ENCODE measurements at places on chromosomes 4 and X.

DNA sequence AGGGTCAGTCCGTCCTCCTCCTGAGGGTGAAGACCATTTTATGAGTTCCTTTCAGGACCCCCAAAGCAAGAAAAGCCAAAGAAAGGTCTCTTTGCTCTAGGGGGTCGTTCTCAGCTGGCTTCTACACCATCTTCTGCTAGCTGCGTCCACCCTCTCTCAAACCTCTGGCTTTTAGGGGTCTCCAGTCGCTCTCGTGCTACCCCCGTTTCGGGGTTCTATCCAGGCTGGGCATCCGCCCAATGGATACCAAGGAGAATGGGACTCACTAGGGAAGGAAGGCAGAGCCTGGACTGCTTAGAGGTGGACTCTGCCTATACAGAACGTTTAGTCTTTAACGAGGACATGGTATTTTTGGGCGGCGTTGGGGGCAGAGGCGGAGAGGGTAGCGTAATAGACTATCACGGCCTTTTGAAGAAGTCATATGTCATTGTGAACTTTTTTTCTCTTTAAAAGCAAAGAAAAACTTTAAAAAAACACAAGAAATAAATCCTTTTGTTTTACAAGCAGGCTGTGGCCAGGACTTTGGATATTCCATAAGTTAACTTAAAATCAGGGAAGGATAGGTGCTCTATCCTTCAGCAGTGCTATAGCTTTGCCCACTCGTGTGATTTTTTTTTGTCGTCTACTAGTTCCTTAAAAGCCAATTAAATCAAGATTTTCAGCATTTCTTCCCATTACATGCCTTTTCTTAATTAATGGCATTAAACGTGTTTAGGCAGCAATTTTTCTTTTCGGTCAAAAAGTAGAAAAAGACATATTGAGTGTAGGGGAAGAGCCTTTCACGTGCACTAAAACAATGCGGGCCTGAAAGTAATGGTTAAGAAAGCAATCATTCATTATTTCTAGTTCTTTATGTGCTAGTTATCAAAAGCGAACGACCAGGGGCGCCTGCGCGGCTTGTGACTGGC lies 7.2 kb upstream of the PITX2 start:
- no peak for DNase-seq

DNA sequence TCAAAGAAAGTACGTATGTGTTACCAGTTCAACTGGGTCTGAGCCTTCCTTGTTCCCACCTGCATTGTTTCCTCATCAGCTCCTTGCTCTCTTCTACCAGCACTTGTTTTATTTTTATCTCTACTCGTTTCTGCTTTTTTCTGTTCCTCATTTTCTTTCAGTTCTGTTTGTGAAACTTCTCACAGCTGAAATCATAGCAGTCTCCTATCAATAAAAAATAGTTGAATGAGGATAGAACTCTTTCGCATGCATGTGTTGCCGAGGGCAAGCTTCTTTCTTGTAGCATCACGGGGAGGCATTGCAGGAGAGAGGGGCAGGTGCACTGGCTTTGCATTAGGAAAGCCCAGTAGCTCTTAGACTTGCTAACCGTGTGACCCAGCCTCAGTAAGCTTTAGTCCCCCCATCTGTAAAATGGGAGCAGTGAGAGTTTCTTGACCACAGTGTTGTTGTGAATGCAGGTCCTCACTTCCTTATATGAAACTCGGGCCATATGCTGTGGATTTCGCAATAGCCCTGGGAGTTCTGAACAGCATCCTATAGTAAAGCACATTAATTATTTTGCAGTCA lies 24.7 kb downstream of the OFD1 start:
- DNase-seq: no peak

DNA sequence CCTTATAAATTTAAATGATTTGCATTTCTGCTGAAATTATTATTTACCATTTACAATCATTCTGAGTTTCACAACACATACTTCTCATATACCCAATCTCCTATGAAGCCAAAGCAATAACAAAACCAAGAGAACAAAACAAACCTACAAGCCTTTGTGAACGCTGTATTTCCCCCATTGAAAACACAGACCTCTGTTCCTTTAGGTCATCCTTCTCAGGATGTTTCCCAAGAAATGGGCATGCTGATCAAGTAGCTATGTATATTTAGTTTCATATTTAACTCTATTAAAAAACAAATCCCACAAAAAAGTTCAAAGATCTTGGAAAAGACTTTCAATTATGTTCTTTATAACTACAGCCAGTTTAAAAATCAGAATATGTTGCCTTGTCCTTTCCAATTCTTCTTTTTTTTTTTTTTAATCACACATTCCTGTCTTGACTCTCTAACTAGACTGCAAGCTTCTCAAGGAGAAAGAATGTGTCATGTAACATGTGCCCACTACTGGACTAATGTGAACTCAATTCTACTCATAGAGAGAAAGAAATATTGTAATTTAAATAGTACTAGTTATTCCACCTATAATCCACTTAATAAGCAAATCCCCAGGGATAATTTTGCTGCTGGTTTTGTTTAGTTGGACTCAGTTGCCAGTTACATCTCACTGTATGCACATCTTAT lies 84.3 kb upstream of the PRSS48 start:
- DNase-seq: no peak

- no peak for DNase-seq
Observed at GRCh38 chrX:43813898-43814297, 68.4 kb downstream of the MAOB start.

GRCh38 chr4:175127314-175127713 lies 209.2 kb downstream of the ADAM29 start:
- DNase-seq: no peak

- peak; percentile 42 for DNase-seq
Observed at GRCh38 chr4:154928640-154929257, 147.7 kb downstream of the RBM46 start.

DNA sequence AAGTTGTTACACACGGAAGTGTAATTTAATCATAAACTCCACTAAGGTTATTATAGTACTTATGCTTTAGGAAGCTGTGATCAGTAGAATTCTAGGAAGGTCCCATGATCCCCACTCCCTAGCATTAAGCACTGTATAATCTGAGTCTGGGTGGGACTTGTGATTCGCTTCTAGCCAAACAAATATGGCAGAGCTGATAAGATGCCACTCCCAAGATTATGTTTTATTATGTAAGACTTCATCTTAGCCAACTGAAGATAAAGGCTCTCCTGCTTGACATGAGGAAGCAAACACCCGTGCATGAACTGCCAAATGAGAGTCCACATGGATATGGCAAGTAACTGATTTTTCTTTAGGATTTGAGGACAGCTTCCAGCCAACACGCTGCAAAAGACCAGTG lies 186.4 kb upstream of the NDST3 start:
- DNase-seq: no peak

- no peak for DNase-seq
Observed at GRCh38 chrX:96792047-96792446, 91.7 kb upstream of the RPA4 start.

DNA sequence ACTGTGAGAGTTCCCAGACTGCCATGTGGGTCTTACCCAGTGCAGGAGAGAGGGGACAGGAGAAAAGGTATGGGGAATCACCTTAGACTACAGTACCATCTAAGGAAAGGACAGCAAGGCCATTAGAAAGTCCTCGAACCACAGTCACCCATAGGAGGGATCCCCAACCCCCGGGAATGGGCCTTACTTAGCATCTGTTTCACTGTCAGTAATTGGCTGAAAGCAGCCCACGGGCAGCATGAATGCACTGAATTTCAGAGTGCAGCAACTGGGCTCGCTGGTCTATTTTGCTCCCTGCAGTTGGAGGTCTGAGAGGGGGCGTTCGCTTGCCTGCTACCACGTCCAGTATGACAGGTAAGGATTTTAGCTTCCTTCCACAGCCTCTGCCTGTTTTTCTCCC lies 50.4 kb upstream of the KLHL8 start:
- DNase-seq: no peak

DNA sequence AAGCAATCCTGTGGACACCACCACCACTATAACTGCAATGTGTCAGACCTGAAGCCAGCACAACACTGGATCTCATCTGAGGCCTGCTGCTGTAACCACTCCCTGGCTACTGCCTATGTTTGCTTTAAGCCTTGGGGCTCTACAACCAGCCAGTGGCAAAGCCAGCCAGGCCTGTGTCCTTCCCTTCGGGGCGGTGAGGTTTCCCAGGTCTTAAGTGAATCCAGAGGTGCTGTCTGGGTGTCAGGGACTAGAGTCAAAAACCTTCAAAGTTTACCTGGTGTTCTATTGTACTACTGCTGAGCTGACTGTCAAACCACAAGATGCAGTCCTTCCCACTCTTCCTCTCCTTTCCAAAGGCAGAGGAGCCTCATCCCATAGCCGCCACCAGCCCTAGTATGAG lies 750.5 kb downstream of the FAM133A start:
- DNase-seq: no peak

DNA sequence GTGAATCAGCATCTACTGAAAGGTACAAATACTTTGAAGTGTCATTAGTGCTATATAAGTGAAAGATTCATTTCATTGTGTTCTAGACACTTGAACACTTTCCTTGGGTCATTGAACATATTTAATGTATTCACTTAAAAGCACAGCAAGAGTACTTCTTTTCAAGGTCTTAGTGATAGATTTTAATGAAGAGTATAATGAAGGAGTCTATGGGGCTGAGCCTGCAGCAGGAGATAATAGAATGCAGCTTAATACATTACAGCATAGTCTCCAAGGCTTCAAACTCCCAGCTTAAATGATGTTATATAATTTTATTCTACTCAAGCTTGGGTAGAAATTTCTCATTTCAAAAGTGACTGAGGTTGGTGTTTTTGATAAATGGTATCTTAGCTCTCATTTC lies 66.1 kb upstream of the VEGFC start:
- DNase-seq: no peak

- no peak for DNase-seq
Observed at GRCh38 chr4:125677665-125678307, 363.0 kb downstream of the FAT4 start.

DNA sequence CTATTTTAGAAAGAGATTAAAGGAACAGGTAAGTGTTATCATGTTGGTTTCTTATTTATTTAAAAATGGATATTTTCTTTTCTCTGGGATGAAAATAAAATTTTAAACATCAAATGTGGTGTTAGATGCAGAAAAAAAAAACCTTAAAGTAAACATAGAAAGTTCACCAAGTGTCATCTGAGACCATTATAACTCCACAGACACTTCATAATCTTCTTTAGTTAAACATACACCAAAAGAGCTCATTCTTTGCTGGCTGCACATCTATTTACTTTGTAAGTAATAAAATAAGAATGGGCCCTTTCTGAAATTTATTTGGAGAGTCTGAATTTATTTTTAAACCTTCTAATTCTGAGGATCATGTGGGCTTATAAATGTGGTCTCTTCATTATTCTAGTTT lies 460.7 kb upstream of the CTSO start:
- DNase-seq: no peak

DNA sequence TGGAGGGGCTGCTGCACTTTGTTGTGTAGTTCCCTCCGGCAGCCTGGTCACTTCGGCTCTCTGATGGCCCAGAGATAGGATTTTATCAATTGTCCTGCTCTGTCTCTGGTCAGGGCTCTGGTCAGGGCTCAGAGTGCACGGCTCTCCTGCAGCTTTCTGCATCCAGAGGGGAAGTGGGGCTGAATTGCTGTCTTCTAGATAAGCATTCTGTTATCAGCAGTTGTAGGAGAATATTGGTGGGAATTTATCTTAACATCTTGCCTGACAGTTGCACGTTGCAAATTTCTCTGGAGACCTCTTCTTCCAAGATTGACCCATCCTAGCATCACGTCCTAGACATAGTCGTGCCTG lies 62.8 kb downstream of the FAM193A start:
- no peak for DNase-seq

DNA sequence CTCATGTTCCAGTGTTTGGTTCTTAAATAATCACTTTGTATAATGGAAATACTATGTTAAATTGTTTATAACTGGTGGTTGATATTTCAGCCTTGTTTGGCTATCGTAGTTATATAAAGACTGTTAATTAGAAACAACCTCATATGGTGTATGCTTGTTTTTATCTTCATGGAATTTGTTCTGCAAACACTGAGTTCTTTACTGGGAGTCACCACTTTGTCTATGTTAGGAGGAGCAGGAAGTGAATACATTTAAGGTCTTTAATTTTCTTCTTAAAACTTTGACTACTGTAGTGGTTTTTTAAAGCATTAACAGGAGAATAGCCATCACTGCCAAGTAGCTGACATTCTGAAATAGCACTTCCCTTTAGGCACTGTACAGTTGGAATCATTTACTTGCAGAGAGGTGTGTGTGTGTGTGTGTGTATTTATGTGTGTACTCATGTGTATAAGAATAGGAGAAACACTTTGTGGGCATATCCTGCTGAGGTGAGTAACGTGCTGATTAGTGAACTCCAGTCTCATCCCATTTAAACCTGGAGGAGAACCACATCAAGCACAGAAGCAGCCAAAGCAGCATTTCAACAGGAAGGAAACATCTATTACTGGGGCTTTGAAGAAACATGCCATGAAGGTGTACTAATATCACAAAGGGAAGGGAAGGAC lies 37.8 kb downstream of the TET2 start:
- DNase-seq: no peak

- no peak for DNase-seq
Observed at GRCh38 chr4:13701937-13702446, 74.5 kb upstream of the BOD1L1 start.

- DNase-seq: no peak
Observed at GRCh38 chr4:89863533-89863932, 26.6 kb upstream of the SNCA start.

GRCh38 chr4:169226565-169226964 lies 44.2 kb downstream of the SH3RF1 start:
- DNase-seq: no peak

DNA sequence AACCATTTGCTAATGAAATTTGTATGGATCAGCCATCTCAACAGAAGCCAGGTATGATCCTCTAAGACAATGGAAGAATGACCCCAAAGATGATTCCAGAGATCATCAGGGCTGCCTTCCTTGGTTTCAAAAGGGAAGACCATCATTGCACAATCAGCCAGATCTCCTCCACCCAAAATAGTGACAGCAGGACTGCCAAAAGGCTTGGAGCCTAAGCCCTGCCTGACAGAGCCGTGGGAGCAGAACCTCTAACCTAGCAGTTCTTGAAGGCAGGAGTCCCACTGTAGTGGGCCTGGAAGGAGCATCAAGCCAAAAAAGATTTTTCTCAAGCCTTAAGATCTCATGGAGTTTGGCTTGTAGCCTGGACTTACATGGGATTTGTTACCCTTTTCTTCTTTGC lies 226.0 kb downstream of the RASL11B start:
- no peak for DNase-seq

DNA sequence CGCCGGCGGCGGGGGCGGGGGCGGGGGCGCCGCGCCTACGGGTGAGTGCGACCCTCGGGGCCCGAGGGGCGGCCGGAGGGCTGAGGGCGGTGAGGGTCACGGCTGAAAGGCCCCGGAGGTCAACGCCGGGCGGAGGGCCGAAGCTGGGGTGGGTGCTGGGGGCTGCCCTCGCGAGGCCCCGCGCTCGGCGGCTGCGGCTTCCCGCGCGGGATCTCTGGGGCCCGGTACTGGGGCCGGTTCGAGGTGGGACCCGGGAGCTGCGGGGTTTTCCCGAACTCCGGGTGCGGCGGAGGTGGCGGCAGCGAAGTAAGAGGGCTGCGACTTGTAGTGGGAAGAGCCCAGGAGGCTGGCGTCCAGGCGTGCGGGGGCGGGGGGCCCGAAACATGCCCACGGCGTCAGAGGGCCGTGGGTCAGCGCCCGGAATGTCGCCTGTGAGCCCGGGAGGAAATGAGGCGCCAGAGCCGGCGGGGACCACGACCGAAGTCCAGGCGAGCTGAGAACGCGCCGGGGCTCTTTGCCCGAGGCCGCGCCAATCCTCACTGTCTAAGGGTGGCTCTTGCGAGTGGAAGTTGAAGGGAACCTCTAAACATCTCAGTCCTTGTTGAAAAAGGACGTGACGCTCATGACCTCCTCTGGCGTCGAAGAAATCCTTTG lies 407 bp downstream of the IL13RA1 start:
- DNase-seq: peak; percentile 32

GRCh38 chr4:27350161-27350560 lies 489.5 kb downstream of the STIM2 start:
- DNase-seq: no peak
